ENCODE measurements at places on chromosomes 5 and 9.

GRCh38 chr5:33984671-33985124 lies at the start of gene SLC45A2:
Gene SLC45A2 (minus strand): TSS chr5:33984693. CDS start chr5:33984583, 110 bp downstream.
- DNase-seq = no peak

- no peak for DNase-seq
Measured at GRCh38 chr5:171475596-171475995, 56.1 kb downstream of the FGF18 start.

GRCh38 chr9:20326516-20326915 lies 295.8 kb downstream of the MLLT3 start:
- DNase-seq = no peak

DNA sequence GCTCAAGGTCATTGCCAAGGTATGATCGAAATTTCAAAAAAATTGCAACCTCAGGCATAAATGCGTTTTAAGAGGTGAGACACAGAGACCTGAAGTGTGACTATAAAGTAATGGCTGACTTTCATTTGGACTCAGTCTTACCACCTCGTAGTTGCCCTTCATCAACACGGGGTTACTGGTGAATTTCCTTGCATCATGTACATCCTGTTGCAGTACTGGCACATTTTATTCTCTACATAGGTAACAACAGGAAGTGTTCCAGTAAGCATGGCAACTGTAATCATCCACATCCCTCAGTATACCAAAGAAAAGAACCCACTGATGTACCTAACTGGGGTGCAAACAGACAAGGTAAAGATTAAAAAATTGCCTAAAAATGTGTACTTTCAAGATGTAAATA lies 29.3 kb downstream of the MOCS2 start:
- no peak for DNase-seq

DNA sequence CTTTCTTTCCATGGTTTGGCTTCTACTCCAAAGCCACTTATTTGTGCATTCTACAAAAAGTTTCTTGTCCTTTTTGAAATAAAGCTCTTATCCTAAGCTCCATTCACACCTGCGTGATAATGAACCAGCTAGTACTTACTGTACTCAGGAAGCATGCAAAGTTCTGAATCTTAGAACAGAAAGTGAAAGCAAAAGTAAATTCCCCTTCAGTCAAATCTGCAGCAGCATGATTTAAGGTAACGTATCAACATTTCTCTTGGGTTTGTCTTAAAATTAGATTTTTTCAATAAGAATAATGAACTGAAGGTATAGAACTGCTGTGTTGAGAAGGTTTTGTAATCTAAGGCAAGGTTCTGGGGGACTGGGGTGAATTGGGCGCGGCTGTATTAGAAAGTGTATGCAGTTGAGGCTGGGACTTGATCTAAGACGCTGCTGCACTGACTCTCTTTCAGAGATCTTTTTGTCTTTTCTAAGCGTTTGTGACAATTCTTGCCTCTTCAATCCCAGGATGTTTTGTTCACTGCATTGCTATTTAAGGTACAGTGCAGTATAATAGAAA lies at the start of gene ERAP2:
Gene ERAP2, plus strand, starts transcription at position 209 of the 559 bp plus-strand sequence. CDS start 3,186 bp downstream, outside the sequence.
- peak; percentile 41 for DNase-seq

DNA sequence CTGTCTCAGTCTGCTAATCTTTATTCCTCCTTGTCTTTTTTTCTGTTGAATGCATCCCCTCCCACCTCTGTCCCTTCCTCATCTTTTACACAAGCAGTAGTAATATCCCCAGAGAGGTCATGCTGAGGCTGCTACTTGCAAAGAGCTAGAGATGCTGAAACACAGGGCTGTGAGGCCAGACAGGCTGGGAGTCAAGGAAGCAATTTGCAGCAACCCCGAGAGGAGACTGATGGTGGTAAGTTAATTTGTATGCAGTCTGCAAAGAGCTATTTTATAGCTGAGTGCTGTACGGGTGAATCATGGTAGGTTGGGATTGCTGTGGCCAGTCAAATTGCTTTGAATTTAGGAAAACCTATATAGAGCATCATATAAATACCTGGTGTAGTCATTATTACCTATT lies 90.2 kb upstream of the SLC24A2 start:
- DNase-seq = no peak

DNA sequence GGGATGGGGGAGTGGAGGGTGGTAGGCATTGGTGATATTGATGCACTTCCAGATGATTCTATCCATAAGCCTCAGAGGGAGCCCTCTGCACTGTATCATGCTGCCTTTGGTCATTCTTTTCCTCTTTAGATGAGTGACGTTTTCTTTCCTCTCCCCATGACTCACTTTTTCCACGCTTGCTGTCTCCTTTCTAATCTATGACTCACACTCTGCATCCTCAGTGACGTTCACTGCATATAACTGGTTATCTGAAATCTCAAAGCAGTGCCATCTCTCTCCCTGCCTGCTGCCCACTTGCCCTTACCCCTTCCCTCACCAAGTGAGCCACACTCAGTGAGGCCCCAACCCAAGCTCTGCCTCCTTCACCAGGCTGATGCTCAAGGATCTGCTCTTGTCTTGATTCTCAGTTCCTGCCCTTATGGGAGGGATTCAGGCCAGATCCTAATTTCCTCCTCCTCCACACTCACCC lies 31.6 kb downstream of the PTGS1 start:
- no peak for DNase-seq

- no peak for DNase-seq
Measured at GRCh38 chr9:112743216-112743836, 7.2 kb upstream of the SNX30 start.

All from putamen (tissue), 1 donor.